ENCODE measurements at places on chromosomes 2 and 18.

- no peak for DNase-seq
These were observed 28.3 kb downstream of the ZAP70 start for GRCh38 chr2:97741686-97742085.

- no peak for DNase-seq
These were observed 20.1 kb upstream of the TNP1 start for GRCh38 chr2:216879727-216880508.

- DNase-seq: no peak
These were observed 71.1 kb downstream of the MTA3 start for GRCh38 chr2:42639340-42640077.

DNA sequence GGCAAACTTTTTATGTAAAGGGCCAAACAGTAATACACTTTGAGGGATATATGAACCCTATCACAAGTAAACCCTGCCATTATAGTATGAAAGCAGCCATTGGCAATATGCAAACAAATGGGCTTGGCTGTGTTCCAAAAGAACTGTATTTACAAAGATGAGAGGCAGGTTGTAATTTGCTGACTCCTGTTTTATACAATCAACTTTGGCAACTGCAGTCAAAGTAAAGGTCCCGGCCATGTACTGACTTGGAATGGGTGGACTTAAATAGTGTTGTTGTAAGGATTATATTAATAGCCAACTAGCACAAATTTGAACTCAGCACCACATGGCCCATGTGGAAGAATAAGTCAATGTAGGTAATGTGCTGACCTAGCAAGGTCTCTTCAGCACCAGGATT lies 223.4 kb downstream of the WDPCP start:
- DNase-seq: peak; percentile 62

- no peak for DNase-seq
These were observed 2.8 kb upstream of the GYPC start for GRCh38 chr2:126653109-126653508.

GRCh38 chr18:5640939-5641338 lies 97.1 kb upstream of the EPB41L3 start:
- no peak for DNase-seq

GRCh38 chr2:12796657-12797056 lies 79.9 kb downstream of the TRIB2 start:
- DNase-seq: no peak

Measured in SHP77 treated with DMSO at 0.1 percent for 48 hours (cell line).